Activated T-cell treated with anti-CD3 and anti-CD28 coated beads, Interleukin-2, amount 50 U/mL, for 4 hours (primary cell): ENCODE measurements at places on chromosomes 2 and 18.

- DNase-seq, result no peak
Measured at GRCh38 chr2:46284796-46285195, 12.4 kb upstream of the EPAS1 start.

DNA sequence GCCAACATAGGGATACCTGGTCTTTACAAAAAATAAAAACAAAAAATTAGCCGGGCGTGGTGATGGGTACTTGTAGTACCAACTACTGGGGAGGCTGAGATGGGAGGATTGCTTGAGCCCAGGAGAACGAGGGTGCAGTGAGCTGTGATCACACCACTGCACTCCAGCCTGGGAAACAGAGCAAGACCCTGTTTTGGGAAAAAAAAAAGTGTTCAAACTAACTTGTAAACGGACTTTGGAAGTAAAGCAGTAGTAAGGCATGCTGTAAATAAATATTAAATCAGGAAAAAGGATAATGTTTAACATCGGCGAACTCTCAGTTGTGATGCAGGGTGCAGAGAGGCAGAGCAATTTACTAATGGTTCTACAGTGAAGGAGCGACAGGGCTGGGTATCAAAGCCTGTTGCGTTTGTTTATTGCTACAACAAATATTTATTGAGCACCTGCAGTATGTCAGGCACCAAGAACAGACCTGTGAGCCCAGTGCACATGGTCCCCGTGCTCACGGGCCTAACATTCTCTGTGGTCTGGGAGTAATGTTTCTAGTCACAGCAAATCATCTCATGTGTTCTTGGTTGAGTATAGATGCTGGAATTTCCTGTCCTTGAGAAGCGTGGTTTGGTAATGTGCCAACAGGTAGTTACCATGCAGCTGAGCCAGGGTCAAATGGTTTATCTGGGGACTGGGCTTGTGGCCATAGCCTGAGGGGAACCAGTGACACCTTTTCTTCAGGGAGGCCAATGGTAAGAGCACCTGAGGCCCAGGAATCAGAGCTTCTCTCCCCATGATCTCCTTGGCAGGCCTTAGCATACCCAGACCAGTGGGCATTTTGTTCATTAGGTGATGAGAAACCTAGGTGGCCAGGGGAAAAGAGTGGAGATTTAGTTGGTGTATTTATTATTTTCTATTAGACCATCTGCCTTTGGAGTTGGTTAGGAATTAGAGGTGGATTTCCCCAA is 27.9 kb upstream of the GREB1 start:
- no peak for DNase-seq

DNA sequence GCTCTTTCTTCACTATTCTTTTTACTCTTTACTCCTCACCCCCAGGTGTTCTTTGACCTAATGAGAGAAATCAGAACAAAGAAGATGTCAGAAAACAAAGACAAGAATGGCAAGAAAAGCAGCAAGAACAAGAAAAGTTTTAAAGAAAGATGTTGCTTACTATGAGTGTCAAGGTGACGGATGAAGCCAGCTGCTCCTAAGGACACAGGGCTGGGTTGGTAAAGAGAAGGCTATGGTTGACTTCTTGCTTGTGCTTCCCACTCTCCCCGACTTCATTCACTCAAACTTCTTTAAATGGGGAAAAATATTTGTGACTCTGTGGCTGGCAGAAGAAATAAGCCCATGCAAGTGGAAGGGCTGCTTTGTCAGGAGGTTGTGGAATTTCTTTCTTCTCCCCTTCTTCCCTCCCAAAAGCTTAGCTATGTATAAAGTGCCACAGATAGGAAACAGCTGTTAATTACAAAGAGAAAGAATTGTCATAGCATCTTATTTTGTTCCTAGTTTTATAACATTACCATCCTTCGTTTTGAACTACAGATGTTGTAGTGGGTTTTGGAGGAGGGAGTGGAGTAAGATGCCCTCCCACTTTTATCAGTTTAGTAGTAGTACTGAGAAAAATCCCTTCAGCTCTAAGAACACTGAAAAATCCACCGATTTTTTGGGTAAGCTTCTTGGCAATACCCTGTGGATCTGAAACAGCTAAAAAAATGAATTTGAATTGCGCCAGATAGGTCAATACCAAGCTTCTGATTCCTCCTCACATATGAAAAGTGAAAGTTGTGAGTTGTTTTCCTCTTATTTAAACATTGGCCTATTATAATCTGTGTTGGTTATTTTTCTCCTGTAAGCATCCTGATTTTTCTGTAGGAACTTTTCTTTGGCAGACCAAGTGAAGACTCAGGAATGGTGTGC is 40.7 kb downstream of the RALB start:
- DNase-seq, result no peak

GRCh38 chr2:229218329-229218921 is 52.7 kb downstream of the PID1 start:
- DNase-seq, result no peak

DNA sequence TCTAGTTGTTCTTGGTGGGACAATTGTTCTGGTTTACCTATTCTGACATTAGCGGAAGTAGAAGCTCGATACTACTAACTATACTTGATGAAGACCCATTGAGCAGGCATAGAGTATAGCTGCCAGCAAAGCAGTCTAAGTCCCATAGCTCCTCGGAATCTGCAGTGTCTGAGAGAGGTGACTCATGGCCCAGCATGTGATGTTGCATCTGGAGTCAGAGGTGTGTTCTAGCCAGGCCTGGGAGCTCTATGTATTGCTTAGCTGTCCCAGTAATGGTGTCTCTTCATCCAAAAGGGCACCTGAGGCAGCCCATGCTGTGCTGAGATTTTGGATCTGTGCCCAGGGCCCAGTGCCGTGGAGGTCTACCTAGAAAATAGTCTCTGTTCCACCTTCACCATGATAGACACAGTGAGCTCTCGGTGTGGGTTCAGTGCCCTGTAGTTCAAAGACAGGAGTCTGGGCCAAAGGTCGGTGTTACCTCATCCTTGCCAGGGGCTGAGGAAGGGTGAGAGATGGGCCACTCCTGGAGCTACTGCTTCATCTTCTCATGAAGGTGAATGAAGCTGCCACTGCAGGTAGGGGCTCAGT is 47.3 kb downstream of the MEX3C start:
- peak; percentile 19 for DNase-seq

DNA sequence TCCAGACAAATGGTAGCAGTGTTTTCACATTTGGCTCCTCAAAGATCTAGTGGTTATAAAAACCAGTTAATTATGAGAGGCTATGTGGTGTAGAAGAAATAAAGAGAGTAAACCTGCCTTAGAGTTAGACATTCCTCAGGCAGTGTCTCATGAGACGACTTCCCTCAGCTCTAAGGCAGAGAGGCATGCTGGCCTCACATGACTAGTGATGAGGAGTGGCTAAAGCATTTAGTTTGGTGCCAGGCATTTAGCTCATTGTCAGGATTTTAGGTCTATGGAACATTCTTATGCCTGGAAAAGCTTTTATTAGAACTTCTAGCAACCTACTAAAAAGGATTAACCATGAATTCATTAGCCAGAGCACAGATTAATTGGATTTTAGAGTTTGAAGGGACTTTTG is 90.3 kb downstream of the RPRM start:
- no peak for DNase-seq

DNA sequence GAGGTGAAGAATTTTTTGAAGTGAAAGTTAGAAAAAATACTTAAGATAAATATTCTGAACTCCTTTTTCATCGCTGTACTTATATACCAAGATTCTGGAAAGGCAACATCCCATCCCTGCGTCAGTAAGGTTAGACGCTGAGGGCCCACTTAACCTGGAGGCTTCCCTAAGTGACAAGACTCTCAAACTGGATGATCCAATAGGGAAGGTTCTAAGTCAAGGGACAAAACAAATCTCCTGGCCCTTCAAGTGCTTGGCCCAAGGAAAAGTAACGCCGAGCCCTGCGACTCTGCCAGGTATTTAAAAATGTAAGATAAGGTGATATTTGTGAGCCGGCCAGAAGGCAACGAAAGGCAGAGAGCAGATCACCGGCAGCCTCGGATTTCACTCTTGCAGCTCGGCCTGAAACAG is 1.3 kb downstream of the STK39 start:
- DNase-seq, result no peak

DNA sequence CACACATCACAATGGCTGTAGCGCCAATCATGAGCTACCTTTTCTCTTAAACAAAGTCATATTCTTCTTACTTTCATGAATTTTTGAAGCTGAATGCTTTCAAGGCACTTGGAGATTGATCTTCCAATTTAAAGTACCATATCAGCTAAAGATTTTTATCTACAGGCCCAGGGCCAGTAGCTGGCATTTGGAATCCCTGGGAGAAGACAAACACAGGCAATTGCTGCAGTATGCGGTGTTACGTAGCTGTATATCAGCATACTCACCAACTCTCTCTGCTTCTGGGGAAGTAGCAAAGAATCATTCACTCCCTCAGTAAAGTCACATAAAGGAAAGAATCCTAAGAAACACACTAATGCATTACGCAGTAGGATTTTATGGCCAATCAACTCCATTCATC is 202.3 kb downstream of the DLGAP1 start:
- DNase-seq, result no peak

DNA sequence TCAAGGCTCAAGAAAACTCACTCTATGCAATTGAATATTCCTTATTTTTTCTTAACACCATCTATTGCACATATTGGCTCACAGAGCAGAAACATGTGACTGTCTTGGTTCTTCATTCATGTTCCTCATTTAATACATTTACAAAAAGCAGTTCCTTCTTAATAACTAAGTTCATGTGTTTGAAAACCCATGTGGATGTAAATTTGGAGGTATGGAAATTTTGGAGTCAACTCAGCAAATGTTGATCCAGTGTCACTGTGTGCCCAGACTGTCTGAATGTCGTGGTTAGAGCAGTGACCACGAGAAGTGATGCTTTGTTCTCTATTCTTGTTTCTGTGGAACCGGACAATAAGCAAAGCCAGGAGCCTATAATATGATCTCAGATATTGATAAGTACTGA is 299.1 kb downstream of the SETBP1 start:
- DNase-seq, result no peak

DNA sequence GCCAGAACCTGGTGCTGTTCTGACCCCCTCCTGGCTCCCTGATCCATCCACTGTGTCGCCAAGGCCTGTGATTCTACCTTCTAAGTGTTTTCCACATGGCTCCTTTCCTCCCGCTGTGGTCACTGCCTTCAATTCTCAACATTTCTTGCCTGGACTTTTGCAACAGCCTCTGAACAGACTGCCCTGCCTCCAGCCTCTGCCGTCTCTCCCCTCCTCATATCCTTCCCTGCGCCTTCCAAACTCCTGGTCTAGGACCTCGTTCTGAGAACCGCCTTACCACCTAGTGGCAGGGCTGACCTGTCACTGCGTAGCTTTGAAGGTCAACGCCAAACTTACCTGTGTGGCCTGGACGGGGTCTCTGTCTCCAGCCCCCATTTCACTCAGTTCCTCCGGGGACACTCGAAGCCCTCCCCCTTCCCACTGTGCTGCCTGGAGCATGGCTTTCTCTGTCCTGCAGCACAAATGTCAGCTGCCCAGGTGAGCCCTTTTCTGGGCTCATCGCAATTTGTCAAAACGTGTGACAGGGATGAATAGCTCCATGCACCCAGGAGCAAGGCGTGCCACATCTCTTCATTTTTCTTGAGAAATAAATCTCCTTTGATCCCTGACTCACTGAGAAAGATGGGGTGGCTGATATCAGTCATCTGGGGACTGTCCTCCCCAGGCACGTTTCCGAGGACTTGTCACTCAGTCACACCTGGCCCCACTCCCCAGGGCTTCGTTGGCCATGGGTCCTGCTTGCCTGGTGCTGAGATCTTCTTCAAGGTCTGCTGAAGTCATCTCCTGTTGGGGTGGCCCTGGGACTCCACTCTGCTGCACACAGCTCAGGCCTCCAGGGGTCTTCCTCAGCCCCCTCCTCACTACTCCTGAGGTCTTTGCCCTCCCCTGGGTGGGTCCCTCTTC is 46.7 kb downstream of the LDLRAD4 start:
- peak; percentile 25 for DNase-seq

- no peak for DNase-seq
Measured at GRCh38 chr2:20588918-20589871, 61.7 kb downstream of the HS1BP3 start.

- DNase-seq, result no peak
Measured at GRCh38 chr2:38065502-38066135, 10.3 kb downstream of the CYP1B1 start.

DNA sequence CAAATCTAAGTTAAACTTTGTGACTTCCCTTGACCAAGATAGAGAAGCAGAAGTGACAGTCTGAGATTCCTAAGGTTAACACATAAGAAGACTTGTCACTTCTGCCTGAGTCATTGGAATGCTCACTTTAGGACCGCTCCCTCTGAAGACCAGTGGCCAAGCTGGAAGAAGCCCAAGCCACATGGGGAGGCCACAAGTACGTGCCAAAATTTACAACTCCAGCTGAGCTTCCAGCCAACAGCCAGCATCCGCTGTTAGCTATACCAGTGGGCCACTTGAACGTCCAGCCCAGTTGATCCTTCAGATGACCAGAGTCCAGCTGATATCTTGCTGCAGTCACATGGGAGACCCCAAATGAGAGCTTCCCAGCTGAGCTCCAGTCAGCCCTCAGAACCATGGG is 18.1 kb upstream of the ANTXR1 start:
- no peak for DNase-seq

- DNase-seq, result no peak
Measured at GRCh38 chr2:101305492-101306078, 2.9 kb downstream of the RNF149 start.

GRCh38 chr2:23489471-23490322 is 104.7 kb downstream of the KLHL29 start:
- no peak for DNase-seq

DNA sequence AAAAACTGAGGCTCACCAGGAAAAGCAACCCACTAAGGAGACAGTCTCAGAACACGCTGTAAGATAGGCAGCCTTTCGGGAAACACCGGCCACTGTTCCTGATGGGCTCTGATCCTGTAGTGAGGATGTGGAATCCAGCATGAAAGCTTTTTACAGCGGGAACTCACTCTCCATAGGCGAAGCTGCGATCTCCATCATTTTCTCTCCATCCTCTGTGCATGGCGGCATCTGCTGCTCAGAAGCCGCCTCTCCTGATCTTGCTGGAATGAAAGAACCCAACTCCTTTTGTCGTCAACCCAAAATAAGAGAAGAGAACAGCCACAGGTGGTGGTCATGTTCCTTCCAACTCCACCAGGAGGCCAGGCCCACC is 49.9 kb downstream of the TMEM18 start:
- DNase-seq, result no peak

DNA sequence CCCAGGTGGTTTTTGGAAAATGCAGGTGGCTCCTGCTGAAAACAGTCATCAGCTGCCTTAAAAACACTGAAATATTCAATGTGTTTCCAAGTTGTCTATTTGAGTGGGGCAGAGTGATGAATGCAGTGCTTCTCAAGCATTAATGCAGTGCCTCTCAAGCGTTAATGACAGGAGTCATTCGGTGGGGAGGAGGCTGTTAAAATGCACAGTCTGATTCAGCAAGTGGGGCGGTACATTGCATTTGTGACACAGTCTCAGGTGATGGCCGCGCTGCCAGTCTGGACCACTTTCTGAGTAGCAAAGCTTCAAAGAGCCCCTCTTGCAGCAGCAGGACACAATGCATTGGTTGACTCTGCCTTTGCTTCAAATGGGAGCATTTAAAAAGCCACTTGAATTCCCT is 231.4 kb upstream of the RGPD4 start:
- DNase-seq, result no peak

- no peak for DNase-seq
Measured at GRCh38 chr2:45382744-45383143, 228.3 kb downstream of the SRBD1 start.

GRCh38 chr2:101308432-101309210 is at the start of gene RNF149:
Gene RNF149, minus strand, starts transcription at chr2:101308701. Its CDS starts 113 bp downstream, at chr2:101308588.
- peak; percentile 92 for DNase-seq
